Stimulated activated CD8-positive, alpha-beta memory T cell treated with anti-CD3 and anti-CD28 coated beads, Interleukin-2, amount 100 ng/mL, for 48 hours (primary cell): ENCODE measurements at places on chromosomes 6 and 20.

DNA sequence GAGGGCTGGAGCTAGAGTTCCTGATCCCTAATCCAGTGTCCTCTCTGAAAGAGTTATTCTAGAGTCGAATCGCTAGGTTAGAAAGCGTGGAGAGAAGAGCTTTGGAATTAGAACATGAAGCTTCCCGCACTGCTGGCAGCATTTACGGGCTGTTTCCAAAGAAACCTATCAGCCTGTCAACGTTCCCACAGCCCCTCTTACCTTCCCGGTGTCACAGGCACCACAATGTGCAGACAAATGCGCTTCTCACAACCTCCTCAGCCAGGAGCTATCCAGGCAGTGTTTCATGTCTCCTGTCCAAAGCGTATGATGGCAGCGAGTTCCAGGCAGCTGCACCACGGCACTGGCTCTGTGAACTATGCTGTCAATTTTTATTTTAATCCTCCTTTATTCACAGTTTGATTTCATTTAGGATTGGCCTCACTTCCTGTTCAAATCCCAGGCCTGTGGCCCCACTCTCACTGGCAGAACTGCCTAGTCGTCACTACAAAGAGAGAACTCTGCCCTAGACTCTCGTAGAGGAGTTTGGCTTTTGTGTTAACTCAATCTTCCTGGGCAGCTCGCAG, 322.8 kb upstream of the SOX4 start:
- no peak for DNase-seq

GRCh38 chr6:89597988-89598387, 40.6 kb downstream of the LYRM2 start:
- no peak for DNase-seq

GRCh38 chr6:111210194-111210728, 123.0 kb downstream of the SLC16A10 start:
- no peak for DNase-seq

DNA sequence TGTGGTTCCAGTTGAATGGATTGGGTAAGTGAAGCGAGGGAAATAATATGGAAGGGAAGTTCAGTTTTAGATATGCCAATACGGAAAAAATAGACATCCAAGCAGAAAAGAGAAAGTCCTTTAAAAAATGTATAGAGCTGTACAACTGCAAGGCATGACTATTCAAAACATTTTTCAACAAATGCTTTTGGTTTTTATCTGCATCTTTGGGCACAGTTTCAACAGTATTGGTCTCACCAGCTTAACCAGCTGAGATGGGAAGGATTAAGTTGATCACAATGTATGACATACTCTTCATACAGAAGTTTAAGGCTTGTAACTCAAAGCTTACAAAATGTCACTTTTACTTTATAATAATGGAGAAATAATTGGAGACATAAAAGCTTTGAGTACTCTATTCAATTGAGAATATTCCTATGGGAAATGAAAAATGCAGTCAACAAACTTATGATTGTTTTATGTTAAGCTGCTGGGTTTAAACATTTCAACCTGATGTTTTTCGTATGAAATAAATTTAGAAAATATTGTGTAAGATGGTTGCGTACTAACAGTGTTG, 16.3 kb upstream of the UTRN start:
- no peak for DNase-seq

GRCh38 chr20:44310664-44311639, at the start of gene FITM2:
Gene FITM2 (minus strand): TSS chr20:44311202. CDS start chr20:44311148, 54 bp downstream.
- DNase-seq: peak; percentile 97

DNA sequence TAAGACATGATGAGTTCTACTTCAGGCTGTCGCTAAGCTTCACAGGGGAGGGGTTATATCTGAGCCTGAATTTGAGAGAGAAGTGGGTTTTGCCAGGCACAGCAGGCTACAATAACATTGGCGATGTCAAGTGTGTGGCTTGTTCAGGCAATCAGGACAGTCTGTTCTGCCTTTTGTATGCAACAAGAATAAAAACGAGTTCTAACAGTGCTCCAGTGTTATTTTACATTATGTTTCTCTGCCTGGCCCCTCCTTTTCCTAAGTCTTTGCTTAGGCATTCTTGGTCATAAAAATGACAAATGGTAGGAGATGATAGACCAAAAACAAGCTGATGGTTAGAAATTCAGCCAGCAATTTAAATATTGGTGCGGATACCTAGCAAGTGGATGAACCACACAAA, 26.8 kb downstream of the PAQR8 start:
- no peak for DNase-seq

- no peak for DNase-seq
Observed at GRCh38 chr6:56459030-56459805, 183.5 kb downstream of the DST start.

- no peak for DNase-seq
Observed at GRCh38 chr6:137749696-137750211, 117.3 kb upstream of the TNFAIP3 start.

DNA sequence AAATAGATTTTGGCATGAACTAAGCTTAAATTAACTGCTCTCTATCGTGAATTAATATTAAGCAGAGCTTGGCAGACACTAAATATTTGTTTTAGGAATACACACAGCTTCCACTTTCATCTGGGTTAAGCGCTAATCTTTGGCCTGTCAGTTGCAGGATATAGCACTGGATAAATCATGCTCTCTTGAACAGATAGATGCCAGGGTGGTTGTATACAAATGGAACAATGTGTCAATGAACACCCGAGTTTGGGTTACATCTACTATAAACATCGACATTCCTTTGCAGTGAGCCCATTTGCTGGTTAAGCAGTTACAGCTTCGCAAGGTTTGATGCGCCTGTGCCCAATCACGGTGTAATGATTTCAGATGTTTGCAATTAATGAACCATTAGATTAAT, 338.2 kb upstream of the ZFP64 start:
- DNase-seq: no peak

GRCh38 chr20:25987073-25987927, 290.6 kb upstream of the ZNF337 start:
- peak; percentile 14 for DNase-seq

DNA sequence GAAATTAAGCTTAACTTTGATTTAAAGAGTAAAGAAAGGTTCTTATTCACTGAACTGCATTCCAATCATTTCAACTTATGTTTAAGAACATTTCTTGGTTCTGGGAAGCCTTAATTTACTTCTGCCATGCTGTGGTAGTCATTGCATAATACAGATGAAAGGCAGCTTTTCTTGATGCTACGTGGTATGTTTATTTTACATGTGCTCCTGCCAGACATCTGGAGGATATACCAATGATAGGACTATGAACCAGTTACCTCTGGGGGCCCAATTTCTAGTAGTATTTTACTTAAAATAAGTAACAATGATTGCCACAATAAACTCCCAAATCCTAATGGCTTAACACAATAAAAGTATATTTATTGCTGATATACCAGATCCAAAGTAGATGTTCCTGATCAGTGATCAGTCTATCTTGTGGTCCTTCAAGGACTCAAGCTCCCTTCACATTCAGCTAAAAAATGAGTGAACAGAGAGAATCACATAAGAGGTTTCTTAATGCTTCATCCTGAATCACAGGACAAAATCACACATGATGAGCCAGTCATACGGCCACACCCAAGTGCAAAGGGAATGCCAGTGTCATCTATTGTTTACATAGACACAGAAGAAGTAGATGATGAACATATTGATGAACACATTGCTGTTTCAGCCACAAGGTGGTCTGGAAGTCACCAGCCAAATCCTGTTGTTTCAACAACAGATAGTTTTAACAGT, 56.5 kb upstream of the CCN2 start:
- DNase-seq: no peak

DNA sequence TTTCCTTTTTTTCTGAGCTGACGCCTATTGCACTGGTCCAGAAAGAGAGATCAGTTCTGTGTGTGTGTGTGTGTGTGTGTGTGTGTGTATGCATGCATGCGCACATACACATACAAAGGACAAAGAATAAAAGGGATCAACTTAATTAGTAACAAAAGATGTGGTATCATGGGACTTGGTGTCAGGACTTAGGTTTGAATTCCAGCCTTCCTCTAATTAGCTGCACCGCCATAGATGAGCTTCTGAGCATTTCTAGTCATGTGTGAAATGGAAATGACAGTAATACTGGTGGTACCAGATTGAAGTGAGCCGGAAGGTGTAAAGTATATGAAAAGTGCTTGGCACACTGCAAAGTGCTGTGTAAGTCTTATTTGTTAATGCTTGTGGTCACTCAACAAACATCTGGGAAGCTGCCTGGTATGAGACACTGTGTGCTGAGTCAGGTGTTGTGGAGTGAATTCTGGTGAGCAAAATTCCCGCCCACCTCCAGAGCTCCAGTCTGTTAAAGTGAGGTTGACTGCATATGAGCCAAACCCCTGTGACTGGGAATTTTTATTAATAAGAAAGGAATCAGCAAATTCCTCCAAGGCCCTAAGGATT, 12.4 kb downstream of the DAAM2 start:
- DNase-seq: no peak

DNA sequence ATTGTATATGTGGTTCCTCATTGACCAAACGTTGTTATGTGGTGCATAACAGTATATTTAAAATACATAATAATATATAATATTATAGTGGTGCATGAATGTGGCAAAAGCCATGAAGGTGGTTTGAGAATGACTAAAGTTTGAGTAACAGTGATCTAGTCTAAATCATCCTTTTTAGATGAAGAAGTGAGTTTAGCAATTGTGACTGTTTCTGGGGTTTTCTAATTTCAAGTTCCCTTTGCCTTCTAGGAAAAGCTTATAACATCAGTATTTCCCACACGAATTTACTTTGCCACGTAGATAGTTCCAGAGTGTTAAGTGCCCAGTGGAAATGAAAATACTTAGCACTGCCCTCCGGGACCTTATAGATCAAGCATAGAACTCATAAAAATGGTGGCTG, 40.9 kb downstream of the ARFGEF2 start:
- DNase-seq: no peak

- DNase-seq: no peak
Observed at GRCh38 chr6:5811997-5812396, 194.7 kb downstream of the NRN1 start.

DNA sequence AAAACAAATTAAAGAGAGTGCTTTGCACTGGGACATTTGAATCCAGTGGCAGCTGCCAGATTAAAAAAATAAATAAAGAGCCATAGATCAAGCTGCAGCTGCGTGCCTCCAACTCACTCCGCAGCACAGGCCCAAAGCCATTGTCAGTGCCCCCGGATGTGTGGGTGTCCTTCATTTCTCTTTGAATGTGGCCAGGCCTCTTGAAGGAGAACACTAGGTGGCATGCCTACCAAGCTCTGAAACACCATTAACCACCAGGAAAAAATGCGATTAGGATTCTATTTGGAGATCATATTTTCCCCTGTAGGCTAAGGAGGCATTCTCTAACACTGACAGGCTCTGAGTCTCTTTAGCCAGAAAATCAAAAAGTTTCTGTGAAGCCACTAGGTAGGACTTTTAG, 549.8 kb downstream of the PRKN start:
- no peak for DNase-seq

GRCh38 chr6:119333707-119334295, 15.8 kb downstream of the MAN1A1 start:
- DNase-seq: no peak

DNA sequence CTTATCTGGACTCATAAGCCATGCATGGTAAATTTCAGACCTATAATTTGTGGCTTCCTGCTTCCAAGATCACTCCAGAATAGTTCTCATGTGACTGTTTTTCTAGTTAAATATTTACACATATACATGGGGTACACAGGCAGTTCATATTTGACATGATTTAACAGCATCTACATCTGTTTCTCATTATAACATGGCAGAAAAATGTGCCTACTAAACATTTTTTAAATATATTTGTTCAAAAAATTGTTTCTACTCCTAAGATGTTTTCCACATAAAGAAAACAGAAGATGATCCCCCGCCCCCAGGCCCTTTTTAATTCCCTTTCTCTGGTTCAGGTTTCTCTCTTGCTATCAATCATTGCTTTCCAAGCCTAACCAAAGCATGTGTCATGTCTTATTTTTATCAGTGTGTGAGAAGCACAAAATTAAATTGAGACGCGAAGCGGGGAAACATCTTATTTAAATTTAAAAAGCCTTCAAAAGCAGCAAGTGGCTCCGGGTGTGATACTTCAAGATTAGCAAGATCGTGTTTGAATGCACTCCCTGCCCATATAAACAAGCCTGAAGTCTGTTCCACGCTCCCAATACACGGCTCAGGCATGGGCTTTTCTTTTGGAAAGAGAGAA, 37.3 kb downstream of the IPCEF1 start:
- no peak for DNase-seq

DNA sequence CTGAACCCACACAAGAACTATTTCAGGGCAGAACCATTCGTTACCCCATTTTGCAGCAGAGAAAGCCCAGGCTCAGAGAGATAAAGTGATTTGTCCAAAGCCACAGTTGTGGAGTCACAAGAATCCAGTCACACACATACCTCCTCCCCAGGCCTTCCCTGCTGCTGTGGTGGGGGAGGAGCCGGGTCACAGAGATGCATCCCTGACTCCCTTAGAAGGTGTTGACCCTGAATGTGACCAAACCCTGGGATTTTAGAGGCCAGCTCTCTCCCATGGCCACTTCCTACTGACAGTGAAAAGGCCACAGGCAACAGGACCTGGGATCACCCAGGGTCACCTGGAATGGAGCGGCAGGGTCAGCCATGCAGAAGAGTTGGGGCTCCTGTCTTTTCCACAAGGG, 48.6 kb downstream of the CHMP4B start:
- no peak for DNase-seq

GRCh38 chr6:40877362-40877761, 161.7 kb downstream of the UNC5CL start:
- DNase-seq: no peak

DNA sequence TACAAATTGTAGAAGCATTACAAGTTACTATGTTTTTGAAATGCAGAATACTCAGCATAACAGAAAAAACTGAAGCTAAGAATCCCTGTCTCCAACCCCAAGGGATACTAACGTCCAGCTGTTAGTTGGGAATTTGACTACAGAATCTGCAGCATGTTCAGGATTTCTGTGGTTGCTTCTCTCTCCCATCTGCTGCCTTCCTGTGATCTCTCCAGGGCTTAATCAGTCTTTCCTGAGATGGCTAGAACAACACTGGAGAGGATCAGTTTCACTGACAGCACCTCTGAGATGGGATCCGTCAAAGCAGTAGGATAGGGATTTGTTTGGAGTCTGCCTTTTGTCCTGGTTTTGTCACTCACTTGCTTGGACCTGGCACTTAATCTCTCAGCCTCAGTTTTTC, 73.3 kb upstream of the NUP153 start:
- DNase-seq: no peak

- no peak for DNase-seq
Observed at GRCh38 chr20:35013421-35014411, 58.0 kb downstream of the MYH7B start.

DNA sequence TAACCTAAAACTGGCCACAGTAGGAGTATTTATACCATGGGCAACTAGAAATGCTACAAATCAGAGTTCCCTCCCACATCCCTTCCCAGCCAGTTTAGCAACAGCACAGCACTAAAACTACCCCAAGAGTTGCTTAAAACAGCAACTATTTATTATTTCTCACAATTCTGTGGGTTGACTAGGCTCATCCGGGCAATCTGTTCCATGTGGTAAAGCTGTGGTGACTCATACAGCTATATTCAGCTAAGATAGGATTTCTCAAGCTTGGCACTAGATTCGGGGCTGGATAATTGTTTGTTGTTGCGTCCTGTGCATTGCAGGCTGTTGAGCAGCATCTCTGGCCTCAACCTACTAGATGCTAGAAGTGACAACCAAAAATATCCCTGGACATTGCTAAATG, 8.6 kb upstream of the HECA start:
- no peak for DNase-seq
